Tracheal epithelial cell (primary cell): ENCODE measurements at places on chromosomes 3 and 15. TPM values are rescaled to one million over a fixed set of nuclear protein-coding genes. Genes with fewer than 3 reads are reported as not detected.

The CACNA2D3 gene
- total RNA-seq = 0.48 TPM in 1 of 2 replicates, not detected in the other

The CLDN18 gene
- not detected in 2 replicates for total RNA-seq

The PGBD4 gene
- total RNA-seq = 1.2 and 1.5 TPM in 2 replicates

The SNTN gene
- total RNA-seq = not detected in 2 replicates

The THSD4 gene
- total RNA-seq = 9.0 and 23.1 TPM in 2 replicates

The GOLGA8J gene
- not detected in 2 replicates for total RNA-seq

The SPATA12 gene
- total RNA-seq = not detected in 2 replicates

The STRIT1 gene
- not detected in 2 replicates for total RNA-seq

The SCG5 gene
- 1.7 and 12.8 TPM in 2 replicates for total RNA-seq

The LMCD1 gene
- 3.4 and 91.1 TPM in 2 replicates for total RNA-seq

The GP5 gene
- not detected in 2 replicates for total RNA-seq

The GOLGA8N gene
- 0.72 and 2.8 TPM in 2 replicates for total RNA-seq

The PSTPIP1 gene
- 0.72 TPM in 1 of 2 replicates, not detected in the other for total RNA-seq

The PRSS50 gene
- not detected in 2 replicates for total RNA-seq

The CHL1 gene
- under 0.01 and 2.1 TPM in 2 replicates for total RNA-seq

The LRRC3B gene
- not detected in 2 replicates for total RNA-seq

The NEK10 gene
- 0.72 and 2.6 TPM in 2 replicates for total RNA-seq

The CLDN11 gene
- 0.43 and 7.5 TPM in 2 replicates for total RNA-seq

The ASB14 gene
- total RNA-seq = not detected in 2 replicates

The CYP1A2 gene
- total RNA-seq = not detected in 2 replicates

The ACKR4 gene
- 0.24 TPM in 1 of 2 replicates, not detected in the other for total RNA-seq

The SAMMSON gene
- total RNA-seq = not detected in 2 replicates

The NR1I2 gene
- total RNA-seq = not detected in 2 replicates

The EPHB1 gene
- 0.96 TPM in 1 of 2 replicates, not detected in the other for total RNA-seq

The DPH6 gene
- 8.4 and 15.3 TPM in 2 replicates for total RNA-seq

The TMEM207 gene
- total RNA-seq = not detected in 2 replicates

The NR1D2 gene
- 12.3 and 39.0 TPM in 2 replicates for total RNA-seq

The KLHL40 gene
- total RNA-seq = not detected in 2 replicates

The CCDC14 gene
- total RNA-seq = 11.6 and 19.6 TPM in 2 replicates

The ISY1 gene
- total RNA-seq = 13.0 and 23.6 TPM in 2 replicates
